ENCODE measurements at places on chromosomes 5 and 9.
A peak's percentile ranks its signal among the peaks of the same experiment; 100 is the strongest.

GRCh38 chr5:133467826-133468463 lies 144.4 kb downstream of the FSTL4 start:
- no peak for DNase-seq

- no peak for DNase-seq
These were observed 723.3 kb downstream of the CETN3 start for GRCh38 chr5:89686081-89686765.

GRCh38 chr5:159955056-159955624 lies 38.9 kb downstream of the ADRA1B start:
- DNase-seq: no peak

DNA sequence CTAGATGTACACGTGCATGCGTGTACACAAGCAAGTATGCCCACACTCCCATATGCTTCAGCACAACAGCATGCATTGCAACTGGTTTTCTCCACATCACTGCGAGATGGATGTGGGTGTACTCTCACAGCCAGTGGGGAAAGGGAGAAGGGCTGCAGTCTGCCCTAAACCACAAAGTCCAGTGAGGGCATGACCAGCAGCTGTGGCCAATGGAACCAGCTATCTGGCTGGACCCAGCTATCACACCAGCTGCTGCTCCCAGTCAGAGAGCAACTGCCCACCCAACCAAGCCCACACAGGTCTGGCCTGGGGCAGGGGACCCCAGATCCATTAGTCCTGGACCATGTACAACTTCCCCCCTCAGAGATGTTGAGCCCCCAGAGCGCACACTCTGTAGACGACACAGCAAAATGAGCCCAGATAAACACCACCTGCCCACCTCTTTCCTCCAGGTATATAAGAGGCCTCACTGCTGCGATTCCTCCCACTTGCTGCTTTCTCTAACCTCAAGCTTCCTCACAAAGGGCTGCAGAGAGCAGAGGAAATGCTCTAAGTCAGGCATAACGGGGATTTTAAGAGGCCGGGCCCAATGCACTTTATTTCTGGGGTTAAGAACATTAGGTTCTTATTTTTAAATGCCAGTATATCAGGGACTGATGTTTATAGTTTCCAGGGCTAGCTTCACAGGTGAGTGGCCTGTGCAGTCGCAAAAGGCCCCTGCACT lies 39.0 kb downstream of the SHB start:
- no peak for DNase-seq

- DNase-seq: no peak
These were observed 10.5 kb downstream of the LURAP1L start for GRCh38 chr9:12785260-12785770.

GRCh38 chr5:54718656-54719055 lies 201.1 kb downstream of the SNX18 start:
- DNase-seq: no peak

DNA sequence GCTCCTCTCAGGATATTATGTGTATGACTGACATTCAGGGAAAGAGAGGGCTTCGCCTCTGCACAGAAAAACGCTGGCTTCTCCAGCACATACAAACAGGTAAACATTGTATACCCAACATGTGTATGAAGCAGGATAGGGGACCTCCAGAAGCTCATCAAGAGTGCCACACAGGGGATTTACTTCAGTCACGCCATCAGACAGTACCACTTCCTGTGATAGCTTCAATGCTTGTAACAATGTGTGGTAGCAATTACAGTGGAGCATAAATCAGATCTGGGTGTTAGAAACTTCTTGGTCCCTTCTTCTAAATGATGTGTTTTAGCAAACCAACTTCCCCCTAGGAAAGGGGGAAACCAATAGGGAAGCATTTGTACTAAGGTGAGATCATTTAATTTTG lies 160.8 kb downstream of the TSSK1B start:
- DNase-seq: no peak

DNA sequence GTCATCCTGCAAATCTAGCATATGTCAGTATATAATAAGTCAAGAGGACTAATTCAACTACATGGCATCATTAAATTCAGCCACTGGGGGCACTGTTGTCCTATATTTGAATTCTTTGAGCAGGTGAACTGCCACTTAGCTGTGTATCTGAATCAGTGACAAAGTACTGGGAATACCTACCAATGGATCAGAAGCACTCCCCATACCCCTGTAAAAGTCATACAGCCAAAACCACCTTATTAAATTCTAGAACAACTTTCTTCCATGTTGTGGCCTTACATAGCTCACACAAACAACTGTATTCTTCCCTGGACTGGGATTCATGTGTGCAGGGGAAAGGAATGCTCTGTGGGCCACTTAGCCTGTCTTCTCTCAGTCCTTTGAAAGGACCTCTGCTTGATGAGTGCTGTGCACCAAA lies 57.4 kb upstream of the PLPP6 start:
- DNase-seq: peak; percentile 5

DNA sequence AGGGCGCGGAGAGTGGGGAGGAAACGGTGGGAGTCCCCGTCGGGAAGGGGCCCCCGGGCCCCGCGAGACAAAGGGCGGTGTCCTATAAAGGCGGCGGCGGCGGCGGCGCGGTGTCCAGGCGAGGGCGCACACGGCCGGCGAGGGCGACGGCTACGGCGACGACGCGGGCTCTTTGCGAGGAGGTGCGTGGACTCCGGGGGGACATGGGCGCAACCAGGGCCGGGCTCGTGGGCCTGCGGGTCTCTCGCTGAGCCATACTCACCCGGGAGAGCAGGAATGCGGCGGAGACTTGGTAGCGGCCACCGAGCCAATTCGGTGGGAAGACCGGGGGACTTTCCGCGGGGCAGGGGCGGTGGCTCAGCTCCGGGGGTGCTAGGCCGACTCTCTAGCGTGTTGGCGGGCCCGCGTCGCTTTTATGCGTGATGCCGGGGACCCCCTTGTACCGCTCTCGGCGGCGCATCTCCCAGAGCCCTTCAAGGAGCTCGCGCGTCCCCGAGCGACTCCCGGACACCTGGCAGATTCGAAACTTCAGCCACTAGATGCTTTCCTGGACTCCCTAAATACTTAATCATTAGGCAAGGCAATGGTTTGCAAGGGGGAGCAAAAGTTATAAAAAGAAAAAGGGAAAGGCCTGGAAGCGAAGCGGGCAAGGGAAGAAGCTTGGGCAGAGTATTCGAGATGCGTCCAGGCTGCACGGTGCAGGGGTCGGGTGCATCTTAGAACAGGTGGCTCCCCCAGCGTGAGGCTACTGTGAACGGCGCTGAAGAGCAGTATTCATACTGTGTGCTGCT lies 5.9 kb upstream of the TAL2 start:
- DNase-seq: no peak

DNA sequence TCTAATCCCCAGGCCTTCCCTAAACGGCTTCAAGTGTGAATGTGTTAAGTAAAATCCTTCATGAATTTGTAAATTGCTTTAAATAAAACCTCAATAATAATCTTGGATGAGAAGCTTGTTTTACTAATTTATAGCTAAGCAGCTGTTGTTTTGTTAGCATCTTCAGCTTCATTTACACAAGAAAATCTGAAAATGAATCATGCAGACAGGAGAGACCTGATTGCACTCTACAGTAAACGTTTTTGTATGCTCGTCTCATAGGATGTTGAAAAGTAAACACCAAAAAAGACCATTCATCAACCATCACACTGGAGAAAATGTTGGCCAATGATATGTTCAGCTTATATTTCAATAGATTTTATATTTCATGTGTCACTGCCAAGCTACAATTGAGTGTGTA lies 40.4 kb upstream of the MAP3K1 start:
- no peak for DNase-seq

DNA sequence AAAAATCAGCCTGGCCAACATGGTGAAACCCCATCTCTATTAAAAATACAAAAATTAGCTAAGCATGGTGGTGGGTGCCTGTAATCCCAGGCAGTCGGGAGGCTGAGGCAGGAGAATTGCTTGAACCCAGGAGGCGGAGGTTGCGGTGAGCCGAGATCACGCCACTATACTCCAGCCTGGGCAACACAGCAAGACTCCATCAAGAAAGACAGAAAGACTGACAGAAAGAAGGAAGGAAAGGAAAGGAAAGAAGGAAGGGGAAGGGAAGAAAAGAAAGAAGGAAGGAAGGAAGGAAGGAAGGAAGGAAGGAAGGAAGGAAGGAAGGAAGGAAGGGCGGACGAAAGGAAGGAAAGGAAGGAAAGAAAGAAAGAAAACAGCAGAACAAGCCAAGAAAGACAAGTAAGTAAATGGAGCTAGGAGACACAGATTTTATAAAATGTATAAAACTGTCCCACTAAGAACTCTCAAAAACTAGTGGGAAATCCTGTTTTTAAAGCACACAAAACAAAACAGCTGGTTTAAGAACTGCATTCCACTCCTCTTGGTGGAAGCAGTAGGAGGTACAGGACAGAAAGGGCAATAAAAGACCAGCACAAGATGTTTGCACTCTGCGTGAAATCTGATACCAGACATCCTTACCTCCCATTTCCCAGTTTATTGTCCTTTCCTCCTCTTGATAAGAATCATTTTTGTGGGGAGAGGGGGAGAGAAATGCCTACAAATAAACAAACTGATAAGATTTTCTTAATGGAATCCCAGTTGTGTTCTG lies 46.7 kb downstream of the MYO10 start:
- no peak for DNase-seq

DNA sequence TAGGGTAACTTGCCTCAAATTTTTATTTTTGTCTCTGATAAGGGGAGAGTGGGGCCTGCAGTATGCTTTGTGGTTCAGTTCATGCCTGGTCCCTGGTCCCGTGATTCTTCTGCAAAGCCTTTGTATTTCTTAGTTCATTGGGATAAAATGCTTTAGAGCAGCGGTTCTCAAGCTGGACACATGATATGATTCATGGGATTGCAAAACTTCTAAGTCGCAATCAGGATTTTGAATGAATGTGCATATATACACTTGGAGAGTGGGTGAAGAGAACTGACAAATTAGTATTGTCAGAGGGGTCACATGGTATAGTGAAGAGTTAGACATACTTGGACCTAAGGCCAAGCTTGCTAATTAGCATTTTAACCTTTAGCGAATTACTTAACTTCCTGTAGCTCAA lies 265.4 kb upstream of the KLF9 start:
- DNase-seq: no peak

- DNase-seq: no peak
These were observed 412 bp downstream of the FGF18 start for GRCh38 chr5:171419688-171420430.

DNA sequence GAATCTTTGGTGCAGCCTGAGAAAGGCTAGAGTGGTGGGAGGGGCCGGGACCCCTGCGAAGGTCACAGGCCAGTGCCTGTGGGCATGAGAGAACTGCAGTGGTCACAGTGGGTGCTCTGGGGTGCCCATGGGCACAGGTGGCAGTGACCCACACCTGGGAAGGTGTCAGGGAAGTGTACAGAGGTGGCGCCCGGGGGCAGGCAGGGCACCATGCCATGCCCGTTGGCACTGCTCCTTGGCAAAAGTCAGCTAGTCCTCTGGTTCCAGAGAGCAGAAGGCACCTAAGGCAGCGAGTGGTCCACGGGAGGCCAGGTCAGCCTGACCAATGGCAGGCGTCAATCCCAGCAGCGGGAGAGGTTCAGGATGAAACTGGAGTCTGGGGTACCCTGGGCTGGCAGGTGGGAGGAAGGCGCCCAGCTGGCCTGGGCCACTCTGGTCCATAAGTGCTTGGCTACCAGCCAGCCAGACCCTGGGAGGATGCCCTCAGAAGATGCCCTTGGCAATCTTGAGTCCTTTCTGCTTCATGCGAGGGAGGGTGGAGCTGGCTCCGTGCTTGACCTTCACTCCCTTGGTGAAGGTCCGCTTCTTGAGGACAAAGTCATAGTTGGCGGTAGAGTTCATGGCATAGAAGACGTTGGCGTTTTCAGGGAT lies 22.8 kb downstream of the RALGDS start:
- DNase-seq: no peak
